Stimulated activated CD8-positive, alpha-beta memory T cell treated with anti-CD3 and anti-CD28 coated beads, Interleukin-7, amount 100 ng/mL, for 4 hours (primary cell): ENCODE measurements at places on chromosomes 7 and 10.

GRCh38 chr7:36707465-36707864 is 16.8 kb downstream of the AOAH start:
- DNase-seq, result no peak

DNA sequence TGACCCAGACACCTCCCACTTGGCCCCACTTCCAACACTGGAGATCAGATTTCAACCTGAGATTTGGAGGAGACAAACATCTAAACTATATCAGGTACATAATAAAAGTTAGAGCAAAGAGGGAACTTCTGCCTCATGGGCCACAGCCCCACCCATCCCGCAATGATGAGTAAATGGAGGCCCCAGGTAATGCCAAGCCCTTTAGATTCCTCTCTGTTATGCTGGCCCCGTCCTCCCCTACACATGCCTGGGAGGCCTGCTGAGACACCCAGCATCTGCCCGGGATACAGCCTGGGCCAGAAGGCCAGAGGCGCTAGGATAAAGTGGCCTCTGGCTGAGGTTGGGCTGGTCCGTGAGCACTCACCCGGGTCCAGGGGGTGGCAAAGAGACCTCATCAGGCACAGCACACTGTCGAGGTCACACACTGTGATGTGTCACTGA is 185.5 kb upstream of the SH2B2 start:
- DNase-seq, result no peak

DNA sequence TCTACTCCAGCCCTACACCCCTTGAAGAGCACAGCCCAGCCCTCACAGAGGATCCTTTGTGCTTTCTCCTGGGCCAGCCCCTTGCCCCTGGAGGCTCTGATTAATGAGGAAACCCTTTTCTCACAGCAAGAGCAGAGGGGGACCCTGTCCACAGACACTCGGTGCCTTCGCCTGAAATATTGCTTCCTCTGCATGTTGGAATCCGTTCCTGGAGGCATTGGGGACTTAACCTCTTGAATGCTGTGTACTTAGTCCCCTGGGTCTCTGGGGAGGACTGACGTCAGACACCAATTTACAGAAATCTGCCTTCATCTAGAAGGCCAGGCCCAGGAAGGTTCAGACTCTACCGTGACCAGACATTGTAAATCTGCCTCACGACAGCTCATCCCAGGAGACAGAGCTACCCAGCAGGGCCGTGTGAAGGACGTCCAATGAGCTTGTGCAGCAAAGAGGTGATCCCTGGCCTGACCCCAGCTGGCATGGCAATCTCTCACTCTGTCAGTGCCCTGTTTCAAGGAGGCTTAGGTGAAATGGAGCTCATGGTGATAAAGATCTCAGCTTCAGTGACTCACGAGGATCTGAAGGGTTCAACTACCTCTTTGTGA is 8.1 kb upstream of the TMEM72 start:
- DNase-seq, result no peak

GRCh38 chr10:114332301-114333192 is 71.8 kb downstream of the AFAP1L2 start:
- DNase-seq, result no peak

DNA sequence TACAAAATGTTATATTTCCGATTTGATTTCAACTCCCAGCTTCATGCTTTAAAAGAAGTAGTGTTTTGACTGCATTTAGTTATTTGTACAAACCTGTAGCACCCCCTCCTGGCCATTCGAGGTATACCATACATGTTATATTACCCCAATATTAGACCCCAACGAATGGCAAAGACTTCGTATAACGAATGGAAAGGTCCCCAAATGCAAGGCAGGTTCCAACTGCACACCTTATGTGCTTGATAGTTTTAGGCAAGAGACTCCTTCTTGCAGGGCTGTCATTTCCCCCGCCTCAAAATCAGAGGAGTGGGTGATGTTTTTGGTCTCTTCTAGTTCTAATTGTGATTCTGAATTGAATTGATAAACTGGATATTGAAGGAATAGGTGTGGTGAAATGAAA is 101.1 kb upstream of the TARP start:
- peak; percentile 49 for DNase-seq

DNA sequence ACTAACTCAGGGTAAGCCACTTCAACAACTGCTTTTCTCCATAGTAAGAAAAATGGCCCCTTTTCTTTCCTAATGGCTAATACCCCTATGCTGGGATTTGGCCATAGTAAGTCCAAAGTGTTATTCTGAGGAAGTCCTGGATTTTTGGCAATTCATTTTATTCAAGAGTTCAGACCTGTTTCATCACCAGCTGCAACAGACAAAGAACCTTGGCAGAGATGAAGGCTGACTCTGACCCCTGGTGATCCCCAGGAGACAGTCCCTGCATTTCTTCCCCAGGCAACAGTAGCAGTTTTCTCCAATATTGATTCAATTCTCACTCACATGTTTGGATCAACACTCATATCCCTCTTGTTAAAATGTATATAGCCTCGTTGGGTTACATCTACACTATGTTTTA is 145.2 kb downstream of the RNF133 start:
- no peak for DNase-seq

- DNase-seq, result no peak
Measured at GRCh38 chr7:121235201-121235600, 93.6 kb upstream of the WNT16 start.

GRCh38 chr10:51642581-51642980 is 56.8 kb downstream of the CSTF2T start:
- no peak for DNase-seq

DNA sequence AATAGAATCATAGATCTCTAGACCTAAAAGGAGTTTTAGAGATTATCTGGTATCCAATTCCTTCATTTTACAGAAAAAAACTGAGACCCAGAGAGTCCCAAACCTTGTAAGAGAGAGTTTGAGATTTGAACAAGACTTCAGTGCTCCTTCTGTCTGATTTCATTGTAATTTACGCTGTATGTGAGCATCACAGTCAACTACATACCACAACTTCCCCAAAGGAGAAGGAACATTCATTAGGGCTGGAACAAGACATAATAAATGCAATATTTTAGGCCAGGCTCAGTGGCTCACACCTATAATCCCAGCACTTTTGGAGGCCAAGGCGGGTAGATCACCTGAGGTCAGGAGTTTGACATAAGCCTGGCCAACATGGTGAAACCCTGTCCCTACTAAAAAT is 17.3 kb upstream of the PRKAR2B start:
- no peak for DNase-seq

DNA sequence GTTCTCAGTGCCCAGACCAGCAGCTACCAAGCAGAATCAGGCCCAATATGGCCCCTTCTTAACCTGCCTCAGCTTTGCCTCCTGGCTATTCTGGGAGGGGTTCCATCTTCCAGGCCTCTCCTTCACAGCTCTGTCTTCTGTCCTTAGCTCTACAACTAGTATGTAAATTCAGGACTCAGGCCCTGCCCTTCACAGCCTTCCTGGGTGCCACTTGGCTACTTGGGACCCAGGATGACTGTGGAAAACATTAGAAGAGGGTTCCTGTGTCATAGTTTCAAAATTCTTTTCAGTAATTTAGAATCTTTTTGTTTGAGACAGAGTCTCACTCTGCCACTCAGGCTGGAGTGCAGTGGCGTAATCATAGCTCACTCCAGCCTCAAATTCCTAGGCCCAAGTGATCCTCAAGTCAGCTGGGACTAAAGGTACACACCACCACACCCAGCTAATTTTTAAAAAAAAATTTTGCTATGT is 33.2 kb upstream of the PAPSS2 start:
- no peak for DNase-seq

DNA sequence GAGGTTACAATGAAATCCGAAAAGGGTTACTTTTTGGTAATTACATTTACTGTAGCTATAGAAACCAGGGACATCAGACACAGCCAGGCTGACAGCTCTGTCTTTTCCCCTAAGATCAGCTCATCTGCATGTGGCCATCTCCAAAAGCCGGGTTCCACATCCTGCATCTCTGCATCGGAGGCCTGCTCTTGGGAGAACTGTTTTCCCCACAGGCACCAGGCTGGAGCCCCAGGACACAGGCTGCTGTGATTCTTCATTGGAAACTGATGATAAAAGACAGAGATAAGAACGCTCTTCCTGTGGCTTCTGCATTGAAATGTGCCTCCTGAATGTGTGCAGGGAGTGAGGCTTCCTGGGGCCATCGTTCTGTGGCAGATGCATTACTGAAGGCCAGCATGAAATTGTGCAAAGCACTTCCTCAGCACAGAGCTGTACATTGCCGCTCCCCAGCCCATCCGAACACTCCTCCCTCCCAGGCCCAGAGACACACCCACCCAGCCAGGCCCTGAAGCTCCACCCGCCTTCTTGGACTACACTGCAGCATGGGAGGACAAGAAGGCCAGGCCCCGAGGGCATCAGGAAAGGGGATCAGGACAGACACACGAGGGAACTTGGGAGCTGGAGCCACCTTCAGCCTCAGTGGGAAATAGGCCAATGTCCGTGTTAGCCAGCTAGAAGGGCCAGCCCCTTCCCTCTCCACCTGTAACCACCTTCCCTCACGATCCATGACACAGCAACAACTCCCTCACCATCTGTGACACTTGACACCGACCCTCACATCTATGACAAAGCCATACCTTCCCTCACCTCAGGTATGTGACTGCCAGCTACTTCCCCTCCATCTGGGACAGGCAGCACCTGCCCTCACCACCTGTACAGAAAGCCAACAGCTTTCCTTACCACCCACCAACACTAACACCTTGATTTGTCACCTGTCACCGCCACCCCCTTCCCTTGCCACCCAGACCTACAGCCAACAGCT is 113.2 kb downstream of the GRID1 start:
- DNase-seq, result no peak

- no peak for DNase-seq
Measured at GRCh38 chr7:22319424-22320403, 37.2 kb downstream of the RAPGEF5 start.

DNA sequence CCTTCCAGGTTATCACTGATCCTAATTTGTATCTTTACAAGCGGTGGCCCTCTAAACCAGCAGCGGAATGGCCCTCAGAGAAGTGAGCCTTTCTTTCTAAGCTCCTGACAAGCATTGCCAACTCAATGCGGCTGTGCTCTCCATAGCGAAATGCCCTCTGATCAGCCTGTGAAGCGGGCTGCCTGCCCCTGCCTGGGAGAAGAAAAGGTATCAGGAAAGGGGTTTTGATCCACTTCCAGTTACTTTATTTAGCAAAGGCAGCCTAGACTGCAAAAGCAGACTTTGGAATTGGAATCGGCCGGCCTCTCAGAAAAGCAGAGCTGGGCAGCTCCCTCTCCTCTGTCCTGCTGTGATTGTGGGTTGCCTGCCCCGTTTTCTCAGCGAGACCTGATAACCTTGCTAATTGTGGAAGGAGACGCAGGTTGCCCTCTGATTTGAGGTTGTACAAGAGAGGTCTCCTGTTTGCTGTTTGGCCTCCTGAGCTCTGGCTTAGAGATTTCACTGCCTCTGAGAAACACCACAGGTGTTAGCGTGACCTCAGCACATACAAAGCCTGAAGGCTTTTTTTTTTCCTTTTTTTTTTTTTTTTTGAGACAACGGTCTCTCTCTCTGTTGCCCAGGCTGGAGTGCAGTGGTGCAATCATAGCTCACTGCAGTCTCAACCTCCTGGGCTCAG is 53.9 kb upstream of the SH2B2 start:
- no peak for DNase-seq

DNA sequence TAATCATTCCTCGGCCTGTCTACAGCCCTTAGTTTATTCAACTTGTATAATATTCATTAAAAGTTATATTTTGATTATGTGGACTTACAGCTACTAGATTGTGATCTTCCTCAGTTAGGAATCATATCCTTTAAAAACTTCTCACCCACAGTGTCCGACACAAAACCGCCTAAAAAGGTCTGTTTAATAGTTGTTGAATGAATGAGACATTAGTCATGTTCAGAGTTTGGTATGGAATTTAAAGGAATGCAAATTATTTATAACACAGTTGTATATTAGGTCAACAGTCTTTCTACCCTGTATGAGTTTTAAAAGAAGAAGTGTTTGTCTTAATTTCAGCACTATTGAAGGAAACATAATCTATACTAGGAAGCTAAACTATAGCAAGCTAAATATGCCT is 390.0 kb downstream of the ARL4A start:
- DNase-seq, result no peak

- DNase-seq, result no peak
Measured at GRCh38 chr10:31749301-31749700, 179.3 kb downstream of the ARHGAP12 start.

GRCh38 chr10:63579371-63580014 is 58.3 kb downstream of the REEP3 start:
- DNase-seq, result no peak

DNA sequence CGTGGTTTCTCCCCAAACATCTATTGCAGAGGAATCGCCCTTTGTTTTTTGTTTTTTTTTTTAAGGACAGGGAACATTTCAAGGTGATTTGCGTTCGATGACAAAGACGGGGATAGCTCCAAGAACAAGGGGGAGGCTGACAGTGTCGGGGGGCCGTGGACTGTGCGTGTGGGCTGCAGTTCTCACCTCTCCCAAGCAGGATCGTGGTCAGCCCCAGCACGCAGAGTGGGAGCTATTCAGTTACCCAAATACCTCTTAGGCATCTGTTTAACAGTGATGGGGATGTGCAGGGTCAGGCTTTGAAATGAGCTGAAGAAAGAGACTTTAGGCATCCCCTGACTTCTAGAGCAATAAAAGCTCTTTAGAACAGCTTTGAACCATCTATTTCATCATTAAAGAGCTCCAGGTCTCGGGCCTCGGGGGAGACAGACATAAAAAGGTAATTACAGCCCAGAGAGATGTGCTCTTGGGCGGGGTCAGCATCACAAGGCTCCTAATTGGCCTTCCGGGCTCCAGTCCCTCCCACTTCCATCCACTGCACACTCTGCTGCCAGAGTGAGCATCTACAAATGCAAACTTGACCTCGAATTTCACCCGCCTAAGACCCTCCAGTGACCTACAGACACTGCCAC is 97.3 kb downstream of the MYL10 start:
- DNase-seq, result no peak

GRCh38 chr10:113007821-113008220 is 57.8 kb downstream of the TCF7L2 start:
- no peak for DNase-seq

DNA sequence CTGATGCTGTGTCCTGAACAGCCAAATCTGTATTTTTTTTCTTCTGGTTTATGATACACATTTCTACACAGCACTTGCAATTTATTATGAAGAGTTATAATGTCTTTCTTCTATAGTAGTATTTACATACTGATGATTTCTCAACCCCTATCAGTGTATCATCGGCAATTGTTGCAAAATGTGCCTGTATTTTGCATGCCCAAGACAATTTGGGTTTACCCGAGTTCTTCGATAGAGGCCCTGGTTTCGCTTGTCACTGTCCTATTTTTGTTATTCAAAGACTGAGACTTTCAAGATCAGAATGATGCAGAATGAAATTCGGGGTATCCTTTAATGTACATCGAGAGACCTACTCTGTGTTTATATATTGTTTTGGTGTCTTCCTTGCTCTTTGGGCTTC is 184.5 kb upstream of the PRSS58 start:
- DNase-seq, result no peak

DNA sequence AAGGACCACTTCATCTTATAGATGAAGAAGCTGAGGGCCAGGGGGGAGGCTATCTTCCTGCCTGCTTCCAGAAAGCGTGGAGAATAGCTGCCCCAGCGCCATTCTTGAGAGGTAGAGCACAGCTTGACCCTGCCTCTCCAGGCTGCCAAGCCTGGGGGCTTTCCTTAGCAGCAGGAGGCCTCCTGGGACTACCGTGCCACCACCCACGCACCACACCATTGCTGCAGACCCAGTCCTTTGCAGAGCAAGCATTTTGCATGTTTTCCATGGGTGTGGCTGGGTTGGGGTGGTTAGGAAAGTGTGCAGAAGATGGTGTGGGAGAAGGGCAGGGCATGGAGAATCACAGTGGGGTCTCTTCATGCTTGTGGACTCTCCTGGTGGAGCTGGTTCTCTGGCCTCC is 64.9 kb downstream of the TBXAS1 start:
- no peak for DNase-seq
